ENCODE measurements at places on chromosomes 2 and 18.

DNA sequence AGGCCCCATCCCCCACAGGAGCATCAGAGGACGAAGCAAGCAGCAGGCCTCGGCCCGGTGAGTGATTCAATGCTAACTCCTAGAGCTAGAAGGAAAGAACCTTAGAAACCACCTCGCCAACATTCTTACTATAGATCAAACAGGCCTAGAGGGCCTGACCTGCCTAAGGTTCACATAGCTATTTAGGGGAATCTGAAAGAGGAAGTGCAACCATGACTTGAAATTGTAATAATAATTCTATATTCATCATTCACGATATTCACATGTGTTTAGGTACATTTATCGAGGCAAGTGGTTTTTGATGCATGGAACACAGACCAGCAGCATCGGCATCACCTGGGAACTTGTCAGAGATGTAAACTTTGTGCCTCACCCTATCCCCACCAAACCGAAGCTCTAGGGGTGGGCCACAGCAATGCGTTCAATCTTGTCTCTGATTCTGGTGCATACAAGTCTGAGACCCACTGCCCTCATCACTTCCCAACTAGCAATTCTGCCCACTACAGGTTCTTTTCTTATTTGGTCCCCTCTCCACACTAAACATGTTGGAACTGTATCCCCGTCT lies 78.0 kb upstream of the DNMT3A start:
- DNase-seq = no peak

- DNase-seq = no peak
Measured at GRCh38 chr2:148622366-148622765, 22.2 kb upstream of the EPC2 start.

- DNase-seq = no peak
Measured at GRCh38 chr2:160305081-160305750, 105.1 kb upstream of the ITGB6 start.

DNA sequence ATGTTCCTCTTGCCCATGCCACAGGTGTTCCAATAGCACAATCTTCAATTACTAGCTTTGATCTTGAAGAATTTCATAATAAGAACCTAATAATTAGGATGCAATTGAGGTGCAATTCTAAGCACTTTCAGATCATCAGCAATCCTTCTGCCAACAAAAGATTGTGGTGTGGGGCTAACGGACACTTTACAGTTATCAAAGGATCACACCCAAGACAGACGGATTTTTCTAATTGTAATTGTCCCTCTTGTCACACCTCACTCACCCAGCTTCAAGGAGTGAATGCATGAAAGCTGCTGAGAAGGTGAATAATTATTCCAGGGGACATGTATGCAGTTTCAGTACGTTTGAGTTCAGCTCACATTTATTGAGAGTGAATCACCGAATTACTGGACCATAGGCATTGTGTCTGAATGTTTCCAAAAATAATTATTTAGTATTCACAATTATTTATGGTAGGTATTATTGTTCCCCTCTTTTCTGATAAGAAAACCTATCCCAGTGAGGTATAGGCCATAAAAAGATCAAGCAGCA lies 438.5 kb upstream of the TRIB2 start:
- DNase-seq = no peak

DNA sequence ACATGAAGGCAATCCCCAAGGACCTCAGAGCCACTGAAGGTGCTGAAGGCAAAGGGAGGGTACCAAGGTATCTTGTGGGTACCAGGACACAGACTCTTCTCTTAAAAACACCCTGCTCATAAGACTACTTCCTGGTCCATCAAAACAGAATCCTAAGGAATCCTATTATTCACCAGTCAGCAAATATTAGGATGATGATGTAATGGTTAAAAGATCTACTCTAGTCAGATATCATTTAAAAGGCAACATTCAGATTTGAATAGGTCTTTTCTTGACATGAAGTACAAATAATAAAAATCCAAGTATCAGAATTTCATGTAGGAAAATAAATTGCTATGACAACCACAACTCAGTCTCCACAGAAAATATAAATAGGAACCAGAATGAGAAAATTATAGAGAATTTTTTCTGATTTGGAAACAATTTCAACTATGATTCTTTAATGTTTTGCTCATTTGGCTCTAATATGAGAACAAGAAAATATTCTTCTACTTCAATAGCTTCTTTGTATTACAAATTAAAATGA lies 77.8 kb upstream of the ZNF397 start:
- no peak for DNase-seq

GRCh38 chr2:9263428-9263827 lies 56.8 kb downstream of the ASAP2 start:
- DNase-seq = no peak

GRCh38 chr18:75492852-75493251 lies 65.3 kb upstream of the SMIM21 start:
- DNase-seq = no peak

GRCh38 chr2:44135771-44136170 lies 32.9 kb upstream of the PPM1B start:
- DNase-seq = no peak

GRCh38 chr2:173124441-173124840 lies 48.8 kb downstream of the MAP3K20 start:
- DNase-seq = no peak

GRCh38 chr2:129443235-129443864 lies 536.1 kb upstream of the RAB6C start:
- no peak for DNase-seq

GRCh38 chr2:120509991-120510735 lies 164.2 kb downstream of the INHBB start:
- no peak for DNase-seq

DNA sequence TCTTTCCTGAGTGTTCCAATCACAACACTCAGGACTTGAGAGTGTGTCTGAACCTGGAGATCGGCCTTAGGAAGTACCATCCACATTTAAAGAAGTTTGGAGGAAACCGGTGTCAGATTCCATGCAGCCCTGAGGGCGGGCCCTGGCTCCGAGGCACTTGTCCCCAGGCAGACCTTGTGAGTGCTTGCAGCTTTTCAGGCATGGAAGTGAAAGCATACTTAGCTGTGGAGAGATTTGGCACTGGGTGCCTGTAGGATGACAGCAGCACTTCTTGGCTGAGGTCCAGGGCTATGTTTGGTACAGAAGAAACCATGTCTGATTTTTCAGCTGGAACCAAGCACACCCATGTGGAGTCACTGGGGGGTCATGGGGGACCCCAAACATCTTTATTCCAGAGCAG lies 230.8 kb downstream of the SEPTIN10 start:
- DNase-seq = no peak

- no peak for DNase-seq
Measured at GRCh38 chr2:68438455-68439303, 28.4 kb downstream of the FBXO48 start.

GRCh38 chr18:63903851-63904570 lies 3.7 kb upstream of the SERPINB10 start:
- DNase-seq = no peak

DNA sequence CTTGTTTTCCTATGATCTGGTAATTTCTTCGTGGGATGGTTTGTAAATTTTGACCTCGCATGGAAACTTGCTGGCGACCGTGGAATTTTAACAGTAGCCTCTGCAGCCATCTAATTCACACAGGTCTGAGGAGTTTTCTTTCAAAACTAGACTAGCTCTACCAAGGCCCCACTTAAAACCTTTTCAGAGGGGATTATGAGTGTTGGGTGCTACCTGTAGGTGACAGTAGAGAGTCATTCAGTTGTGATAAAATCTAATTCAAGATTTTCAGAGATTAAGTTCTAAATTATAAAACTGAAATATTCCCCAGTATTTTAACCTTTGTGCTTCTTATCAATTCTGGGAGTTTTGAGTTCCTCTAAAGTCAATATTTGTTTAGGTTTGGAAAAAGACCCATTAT lies 31.0 kb downstream of the THSD7B start:
- no peak for DNase-seq

DNA sequence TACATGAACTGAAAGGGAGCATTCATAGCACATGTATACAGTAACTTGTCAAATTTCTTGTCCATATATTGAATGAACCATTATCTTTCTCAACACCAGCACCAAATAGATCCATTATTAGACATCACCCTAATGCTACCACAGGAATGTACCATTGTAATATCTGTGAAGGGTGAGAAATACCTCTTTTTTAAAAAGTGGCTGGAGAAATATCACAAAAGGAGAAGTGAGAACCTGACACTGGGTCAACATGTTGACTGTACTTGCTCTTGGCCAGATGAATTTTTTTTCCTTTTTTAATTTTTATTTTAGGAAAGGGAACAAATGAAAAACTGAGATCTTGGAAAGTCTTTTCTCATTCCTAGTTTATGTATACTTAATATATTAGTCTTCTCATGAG lies 63.5 kb downstream of the CAVIN2 start:
- no peak for DNase-seq

- DNase-seq = no peak
Measured at GRCh38 chr2:31193806-31194205, 23.5 kb downstream of the CAPN14 start.

DNA sequence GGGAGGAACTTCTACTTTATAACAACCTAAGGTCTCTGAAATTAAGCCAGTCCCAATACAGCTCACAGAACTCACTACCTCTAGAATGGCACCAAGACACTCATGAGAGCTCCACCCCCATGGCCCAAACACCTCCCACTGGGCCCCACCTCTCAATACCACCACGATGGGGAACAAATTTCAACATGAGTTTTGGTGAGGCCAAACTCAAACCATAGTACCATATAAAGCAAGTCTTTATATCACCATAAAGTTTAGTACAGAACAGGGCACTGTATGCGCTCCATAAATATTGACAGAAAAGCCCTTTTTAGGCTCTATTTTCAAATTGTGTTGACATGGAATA lies 3.3 kb downstream of the AFG3L2 start:
- DNase-seq = no peak

- no peak for DNase-seq
Measured at GRCh38 chr2:126482582-126483464, 173.1 kb upstream of the GYPC start.

GRCh38 chr2:160920791-160921303 lies 239.4 kb upstream of the TANK start:
- DNase-seq = no peak
